ENCODE measurements at places on chromosomes 3 and 15.

GRCh38 chr3:143475981-143476380 lies 356.4 kb downstream of the CHST2 start:
- DNase-seq, result no peak

- no peak for DNase-seq
Observed at GRCh38 chr3:171256445-171257250, 203.6 kb downstream of the TNIK start.

DNA sequence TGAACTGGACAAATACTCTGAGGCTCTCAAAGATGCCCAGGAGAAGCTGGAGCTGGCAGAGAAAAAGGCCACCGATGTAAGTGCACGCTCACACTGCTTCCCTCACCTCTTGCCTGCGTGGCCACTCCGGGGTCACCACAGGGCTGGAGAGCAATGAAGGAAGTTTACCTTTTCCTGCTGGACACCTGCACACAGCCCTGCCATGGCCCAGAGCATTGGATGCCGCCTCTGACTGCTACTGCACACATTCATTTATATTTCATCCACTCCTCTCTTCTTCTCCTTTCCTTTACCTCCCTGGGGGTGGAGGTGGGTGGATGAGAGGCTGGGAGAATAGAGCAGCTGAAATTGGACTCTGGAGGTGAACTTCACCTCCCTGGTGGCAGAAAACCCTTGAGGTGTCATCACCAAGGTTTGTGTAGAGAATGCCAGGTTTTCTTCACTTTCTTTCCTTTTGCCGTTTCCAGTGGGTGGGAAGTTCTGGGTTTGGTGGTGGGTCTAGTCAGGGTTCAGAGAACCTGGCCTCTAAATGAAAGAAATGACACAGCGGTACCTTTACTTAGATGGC lies 1.6 kb downstream of the TPM1 start:
- no peak for DNase-seq

GRCh38 chr15:91664224-91664836 lies 189.2 kb upstream of the SLCO3A1 start:
- DNase-seq, result no peak

DNA sequence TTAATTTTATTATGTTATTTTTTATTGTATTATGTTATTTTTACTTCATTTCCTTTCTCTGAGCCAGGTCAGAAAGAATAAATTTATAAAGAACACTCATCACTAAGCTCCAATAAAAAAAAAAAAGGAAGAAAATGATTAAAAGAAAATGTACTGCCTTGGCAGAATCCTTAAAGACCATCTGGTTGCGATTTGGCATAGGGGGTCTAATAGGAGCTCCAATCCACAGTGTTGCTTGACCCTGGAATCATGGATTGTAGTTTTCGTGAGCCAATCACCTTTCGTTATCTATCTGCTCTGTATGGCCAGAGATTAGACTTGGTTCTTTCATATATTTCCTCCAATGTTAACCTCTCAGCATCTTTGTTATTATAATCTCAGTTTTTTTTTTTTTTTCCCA lies 421.8 kb upstream of the MCTP2 start:
- DNase-seq, result no peak

- DNase-seq, result no peak
Observed at GRCh38 chr3:159821110-159821509, 167.5 kb upstream of the IL12A start.

DNA sequence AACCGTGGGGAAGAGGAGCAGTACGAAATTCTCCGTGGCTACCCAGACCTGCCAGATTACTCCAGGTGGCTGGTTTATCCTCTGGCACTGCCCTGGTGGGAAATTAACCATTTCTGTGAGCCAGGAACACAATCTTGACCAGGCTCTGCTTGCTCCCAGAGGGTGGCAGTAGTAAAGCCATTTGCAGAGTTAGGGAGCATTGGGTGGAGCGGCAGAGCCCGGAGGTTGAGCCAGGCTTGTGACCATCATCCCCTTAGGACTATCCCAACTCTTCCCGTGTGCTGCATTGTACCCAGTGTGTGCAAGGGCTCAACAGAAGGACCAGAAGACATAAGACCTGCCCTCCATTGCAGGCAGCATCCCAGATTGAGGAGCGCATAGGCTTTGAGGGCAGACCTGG lies 5.3 kb downstream of the KNG1 start:
- no peak for DNase-seq

DNA sequence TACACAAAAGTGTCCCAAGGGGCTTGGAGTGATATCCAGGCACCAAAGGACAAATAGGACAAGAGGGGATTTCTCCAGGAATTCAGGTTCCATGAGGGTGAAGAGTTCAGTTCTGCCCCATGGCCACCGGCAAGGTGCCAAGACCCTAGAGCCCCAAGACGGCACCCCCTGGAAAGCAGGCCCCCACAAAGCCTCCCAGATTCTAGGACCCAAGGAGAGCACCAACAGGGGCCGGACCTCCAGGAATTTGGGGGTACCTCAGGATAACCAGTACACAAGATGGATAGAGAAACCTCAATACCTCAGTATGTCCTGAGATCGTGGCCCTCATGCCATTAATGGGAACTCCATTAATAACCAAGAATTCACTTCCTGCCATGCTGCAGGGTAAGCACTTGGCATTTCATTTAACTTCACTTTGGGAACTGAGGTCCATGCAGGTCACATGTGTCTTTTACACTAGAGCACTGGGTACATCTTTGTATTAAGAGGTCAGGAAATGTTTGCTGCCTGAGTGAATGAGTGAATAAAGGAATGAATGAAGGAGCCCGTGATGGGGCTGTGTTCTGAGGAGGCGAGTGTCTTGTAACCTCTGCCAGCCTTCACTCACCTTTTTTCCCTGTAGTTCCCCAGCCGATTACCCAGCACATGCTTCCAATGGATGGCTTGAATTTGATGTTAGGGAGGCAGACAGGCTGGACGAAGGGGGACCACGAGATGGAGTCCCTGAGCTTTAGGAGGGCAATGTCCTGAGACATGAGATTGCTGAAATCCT lies 15.5 kb upstream of the PRSS50 start:
- no peak for DNase-seq

DNA sequence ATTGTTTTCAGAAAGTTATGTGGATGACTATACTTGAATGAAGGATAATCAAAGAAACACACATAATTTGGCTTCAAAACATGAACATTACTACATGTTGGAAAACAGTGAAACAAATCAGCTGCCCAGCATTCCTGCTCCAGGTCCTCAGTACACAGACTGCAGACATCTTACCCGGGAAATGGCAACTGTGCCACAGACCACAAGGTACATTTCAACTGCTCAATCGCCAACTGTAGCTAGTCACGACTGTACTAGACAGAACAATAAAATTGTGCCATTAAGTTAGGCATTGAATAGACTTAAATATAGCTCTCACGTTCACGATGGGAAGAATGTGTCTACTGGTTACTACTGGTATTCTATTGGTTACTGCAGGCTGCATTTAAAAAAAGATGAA lies 5.0 kb downstream of the NAA50 start:
- no peak for DNase-seq

DNA sequence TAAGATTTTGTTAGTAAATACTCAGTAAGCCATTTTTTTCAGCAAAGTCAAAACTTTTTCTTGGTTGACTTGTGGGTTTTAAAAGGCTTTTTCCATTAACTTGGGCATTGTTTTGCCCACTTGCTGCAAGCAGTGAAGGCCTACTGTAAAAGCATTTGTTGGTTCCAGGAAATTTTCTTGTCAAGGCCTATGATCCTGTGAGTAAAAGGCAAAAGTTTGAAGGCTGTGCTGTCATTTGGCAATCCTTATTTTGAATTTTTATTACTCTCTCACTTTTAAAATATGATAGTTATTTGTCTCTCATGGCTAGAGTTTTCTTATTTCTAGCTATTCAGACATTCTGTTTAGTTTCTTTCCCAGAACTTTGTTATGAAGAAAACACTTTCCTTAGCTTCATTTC lies 13.0 kb downstream of the P2RY12 start:
- no peak for DNase-seq

- no peak for DNase-seq
Observed at GRCh38 chr3:176961916-176962315, 235.4 kb downstream of the TBL1XR1 start.

- DNase-seq, result no peak
Observed at GRCh38 chr3:53518495-53518981, 24.1 kb downstream of the CACNA1D start.

All from uterus (tissue), 4 donors.